ENCODE measurements at places on chromosomes 12 and 14.

DNA sequence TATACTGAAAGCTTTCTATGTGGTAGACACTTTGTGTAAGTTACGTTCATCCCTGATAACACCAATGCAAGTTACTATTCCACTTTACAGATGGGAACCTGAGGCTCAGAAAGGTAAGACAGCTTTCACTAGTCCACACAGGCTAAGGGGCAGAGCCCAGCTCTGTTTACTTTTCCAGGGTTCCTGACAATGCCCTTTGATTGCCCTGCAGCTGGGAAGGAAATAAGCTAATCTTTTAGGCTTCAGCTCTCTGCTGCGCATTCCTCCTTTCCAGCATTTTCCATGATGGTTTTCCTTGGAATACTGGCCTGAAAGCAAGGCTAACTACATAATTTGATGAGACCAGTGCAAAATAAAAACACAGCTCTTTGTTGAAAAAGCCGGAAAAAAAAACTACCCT, 185.7 kb upstream of the BTG1 start:
- DNase-seq, result no peak

DNA sequence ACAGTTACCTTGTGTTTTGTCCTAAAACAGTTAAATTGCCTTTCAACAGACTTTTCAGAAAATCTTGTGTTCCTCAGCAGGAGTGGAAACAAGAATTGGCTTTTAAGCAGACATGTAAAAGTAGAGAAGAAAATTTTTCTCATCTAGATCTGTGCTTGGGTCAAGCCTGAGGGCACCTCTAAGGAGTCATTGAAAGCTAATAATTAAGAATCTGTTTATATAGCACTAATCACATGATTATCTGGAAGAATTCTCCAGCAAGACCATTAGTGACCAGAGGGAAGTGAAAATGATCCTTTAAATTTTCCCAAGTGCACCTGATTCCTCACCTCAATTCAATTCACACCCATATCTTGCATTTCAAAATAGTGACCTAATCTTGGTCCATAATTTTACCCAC, 295.0 kb downstream of the DIO2 start:
- no peak for DNase-seq

DNA sequence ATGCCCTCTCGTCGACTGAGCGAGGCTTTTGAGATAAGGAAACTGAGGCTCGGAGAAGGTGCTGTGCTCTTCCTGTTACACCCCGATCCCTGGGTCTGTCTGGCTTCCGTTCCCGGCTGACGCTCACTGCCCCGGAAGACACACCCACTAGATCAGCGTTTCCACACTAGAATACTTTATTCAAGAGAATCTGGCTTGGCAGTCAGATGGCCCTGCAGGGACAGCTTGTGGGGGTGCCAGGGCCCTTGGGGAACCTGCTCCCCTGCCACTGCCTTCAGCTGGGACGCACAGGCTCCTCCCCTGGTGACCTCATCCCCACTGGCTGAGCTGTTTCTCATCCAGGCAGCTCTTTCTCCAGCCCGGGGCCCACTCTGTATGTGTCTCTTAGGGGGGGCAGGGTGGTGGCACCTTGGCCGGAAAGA, 13.7 kb downstream of the PGF start:
- DNase-seq, result no peak

DNA sequence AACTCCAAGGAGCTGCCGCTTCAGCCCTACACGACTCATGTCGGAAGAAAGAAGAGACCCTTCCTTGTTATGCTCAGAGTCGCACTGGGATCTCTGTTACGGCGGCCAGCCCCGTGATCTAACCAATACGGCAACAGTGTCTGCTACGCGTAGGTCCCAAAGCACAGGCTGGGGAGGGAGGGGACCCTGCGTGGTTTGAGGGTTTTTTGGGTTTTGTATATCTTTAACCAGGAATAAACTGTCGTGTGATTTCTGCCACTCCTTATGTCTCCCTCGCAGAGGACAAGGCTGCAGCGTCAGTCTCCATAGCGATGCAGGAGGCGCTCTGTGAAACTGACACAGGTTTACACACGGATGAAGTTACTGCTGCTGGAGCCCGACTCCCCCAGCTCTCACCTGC, 60.0 kb upstream of the DIO3 start:
- no peak for DNase-seq

DNA sequence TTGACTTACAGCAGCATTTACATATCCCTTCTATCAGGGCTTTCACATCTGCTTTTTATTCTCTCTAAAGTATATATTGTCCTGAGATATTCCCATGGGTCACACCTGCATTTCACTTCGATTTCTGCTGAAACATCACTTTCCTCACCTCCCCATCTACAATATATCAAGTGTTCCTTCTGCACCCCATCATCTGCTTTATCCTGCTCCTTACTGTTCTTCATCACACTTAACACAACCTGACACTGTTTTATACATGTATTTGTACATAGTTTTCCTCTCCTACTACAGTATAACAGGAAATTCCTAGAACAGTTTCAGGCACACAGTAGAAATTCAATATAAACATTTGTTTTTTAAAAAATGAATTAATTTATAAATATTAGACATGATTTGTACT, 203.1 kb downstream of the EGLN3 start:
- no peak for DNase-seq

- DNase-seq, result no peak
These were observed 220 bp upstream of the KRT83 start for GRCh38 chr12:52321418-52321817.

DNA sequence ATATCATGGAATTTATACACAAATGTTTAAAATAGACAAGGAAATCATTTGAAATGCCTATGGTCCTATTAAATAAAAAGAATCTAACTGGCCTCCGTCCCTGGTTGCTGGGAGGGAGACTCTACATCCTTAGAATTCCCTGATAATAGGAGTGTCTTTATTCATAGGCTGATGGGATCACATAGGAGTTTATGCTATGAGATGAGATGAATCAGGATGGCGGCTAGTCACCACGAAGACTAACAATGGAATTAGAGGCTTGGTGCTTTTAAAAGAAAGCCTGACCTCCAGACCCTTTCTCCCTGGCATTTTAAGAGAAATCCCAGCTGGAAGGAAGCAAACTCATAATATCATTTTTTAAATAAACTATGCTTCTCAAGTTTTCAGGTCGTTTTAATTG, 69.7 kb downstream of the SEC23A start:
- peak; percentile 41 for DNase-seq

GRCh38 chr14:55533960-55534359, 46.0 kb upstream of the KTN1 start:
- DNase-seq, result no peak

GRCh38 chr12:52005903-52006703, 643 bp upstream of the TAMALIN start:
- no peak for DNase-seq

GRCh38 chr14:90642244-90642717, 173.9 kb downstream of the TTC7B start:
- peak; percentile 89 for DNase-seq

DNA sequence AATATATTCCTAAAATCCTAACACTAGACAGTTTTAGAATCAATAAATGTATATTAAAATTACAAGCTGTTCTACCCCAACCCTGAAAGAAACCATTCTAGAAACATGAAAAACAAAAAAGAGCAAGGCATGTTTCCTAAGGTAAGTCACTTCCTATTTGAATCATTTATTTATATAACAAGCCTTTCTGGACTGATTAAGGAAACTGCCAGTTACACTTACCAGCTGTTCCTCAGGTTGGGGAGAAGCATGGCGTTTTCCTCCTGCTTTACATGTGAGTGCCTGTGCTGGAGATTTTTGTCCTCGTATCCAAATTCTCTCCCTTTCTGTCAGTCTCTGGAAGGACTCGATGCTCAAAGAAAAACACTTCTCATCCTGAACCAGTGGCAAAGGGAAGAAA, 183.3 kb downstream of the EFCAB11 start:
- no peak for DNase-seq

GRCh38 chr12:56243731-56244181, 13.9 kb downstream of the SLC39A5 start:
- DNase-seq, result no peak

- peak; percentile 79 for DNase-seq
These were observed 15.7 kb upstream of the FIGNL2 start for GRCh38 chr12:51863933-51864832.

- DNase-seq, result no peak
These were observed 1.6 kb downstream of the FMNL3 start for GRCh38 chr12:49705479-49706134.

DNA sequence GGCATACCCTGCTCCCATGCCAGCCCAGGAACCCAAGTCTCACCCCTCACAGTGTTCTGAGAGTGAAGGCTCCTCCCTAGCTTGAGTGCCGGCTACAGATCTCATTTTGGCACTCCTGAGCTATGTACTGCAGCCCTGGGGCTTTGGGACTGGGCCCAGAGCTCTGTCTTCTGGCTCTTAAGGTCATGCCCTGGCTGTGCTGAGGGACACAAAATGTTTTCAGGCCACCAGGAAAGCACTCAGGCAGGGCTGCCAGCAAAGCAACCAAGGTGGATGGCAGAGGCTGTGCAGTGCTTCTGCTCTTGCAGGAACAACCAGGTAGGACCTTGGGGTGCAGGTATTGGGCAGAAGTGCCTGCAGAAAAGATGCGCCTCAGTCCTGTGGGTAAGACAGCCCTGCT, 564.0 kb downstream of the SLC6A15 start:
- DNase-seq, result no peak

DNA sequence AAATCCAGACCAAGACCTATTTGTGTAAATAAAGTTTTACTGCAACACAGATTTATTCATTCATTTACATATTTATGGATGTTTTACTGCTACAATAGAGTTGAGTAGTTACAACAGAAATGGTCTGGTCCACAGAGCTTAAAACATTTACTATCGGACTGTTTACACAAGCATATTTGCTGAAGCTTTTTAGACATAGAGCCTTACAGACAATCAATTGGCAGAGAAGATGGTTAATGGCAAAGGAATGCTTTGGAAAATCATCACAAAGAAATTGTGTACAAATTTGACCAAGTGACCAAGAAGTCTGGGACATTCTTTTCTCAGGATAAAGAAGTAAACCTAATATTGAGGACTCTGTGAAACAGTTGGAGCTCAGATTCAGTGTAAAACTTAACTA, 504.3 kb downstream of the SLC16A7 start:
- no peak for DNase-seq

DNA sequence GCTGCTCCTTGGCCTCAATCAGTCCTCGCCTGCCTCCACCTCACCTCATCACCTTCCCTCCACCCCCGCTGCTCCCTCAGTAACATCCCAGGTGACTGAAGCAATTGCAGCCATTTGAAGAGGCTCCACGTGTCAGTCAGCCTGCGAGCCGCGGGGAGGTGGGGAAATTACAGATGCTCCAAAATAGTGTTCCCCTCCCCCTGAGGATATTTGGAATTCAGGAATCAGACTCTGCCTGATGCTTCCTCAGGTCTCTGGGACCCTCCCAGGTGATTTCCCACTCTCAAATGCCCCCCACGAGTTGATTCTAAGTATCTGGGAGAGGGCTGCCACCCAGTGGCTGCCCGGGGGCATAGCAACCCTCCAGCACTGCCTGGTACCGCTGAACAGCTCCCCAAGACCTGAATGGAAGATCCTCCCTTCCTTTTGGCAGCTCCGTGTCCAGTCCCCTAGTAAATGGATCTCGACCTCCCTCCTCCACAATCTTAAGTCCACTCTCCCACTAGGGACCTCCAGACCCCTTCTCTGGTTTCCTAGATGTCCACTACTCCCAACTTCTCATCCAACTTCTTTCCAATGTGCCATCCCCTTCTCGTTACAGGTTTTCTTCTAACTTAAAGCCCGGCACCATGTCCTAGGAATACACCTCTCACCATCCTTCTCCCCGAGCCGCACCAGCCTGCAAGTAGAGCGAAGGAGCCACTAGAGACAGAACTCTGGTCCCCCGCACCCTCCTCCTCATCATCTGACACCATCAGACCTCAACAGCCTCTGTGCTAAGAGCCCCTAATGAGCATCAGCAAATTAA, 1.4 kb upstream of the ASIC1 start:
- DNase-seq, result no peak

DNA sequence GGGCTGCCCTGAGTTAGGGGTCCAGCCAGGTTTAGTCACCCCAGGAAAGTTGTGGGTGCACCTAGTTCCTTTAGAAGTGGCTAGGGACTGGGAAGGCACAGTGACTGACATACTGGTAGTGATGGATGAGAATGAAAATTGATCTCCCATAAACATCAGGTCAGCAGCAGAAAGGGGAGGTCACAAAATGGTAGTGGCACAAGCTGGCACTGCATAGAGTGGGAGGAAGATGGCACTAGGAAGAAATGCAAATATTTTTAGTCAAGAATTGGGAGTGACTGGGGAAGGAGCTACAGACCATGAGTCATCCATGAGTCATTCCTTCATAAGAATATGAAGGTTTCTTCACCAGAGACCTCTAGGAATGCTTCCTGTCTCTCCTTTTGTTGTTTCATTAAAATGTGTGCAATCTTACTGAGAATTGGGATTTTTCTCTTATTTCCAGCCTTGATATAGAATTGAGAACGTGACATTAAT, 198.3 kb upstream of the AMIGO2 start:
- DNase-seq, result no peak

GRCh38 chr12:57989838-57990237, 48.5 kb downstream of the ATP23 start:
- DNase-seq, result no peak

DNA sequence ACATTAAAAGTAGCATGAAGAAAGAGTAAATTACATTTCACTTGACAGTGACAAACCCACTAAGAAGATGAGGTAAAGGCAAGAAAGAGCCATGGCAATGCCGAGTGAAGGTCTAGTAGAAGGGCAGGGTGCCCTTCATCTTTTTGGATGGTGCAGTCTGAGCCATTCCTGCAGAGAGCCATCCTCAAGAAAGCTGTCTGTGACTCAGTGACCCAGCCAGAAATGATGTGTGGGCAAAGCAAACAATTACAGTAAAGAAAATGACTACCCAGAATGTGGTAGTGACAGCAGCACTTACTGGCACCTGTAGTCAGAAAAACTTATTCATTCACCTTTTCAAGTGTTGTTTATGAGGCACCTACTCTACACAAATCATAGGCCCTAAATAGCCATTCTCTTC, 281.7 kb downstream of the DUSP6 start:
- DNase-seq, result no peak

- DNase-seq, result no peak
These were observed 8.3 kb downstream of the MVK start for GRCh38 chr12:109581856-109582255.

- no peak for DNase-seq
These were observed 21.8 kb downstream of the IRAK3 start for GRCh38 chr12:66210840-66211239.

DNA sequence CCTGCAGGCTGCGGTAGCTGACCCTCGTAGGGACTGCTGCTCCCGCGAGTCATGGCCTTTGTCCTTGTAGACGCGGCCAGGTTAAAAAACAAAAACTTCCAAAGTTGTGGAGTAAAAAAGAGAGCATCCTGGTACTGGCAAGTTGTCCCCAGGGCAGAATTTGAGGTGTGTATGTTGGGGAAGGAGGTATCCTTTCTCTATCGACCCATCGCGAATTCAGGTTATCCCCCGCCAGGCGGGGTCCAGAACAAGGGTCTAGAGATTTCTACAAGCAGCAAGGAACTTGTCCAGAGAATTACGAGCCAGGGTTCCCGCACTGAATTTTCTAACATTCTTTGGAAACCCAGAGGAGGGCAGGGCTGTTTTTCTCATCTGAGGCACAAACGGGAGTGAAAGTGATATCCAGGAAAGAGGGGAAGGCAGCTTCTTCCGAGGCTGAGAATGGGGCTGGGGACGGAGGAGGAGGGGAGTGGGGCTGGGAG, 16.3 kb downstream of the TBX3 start:
- DNase-seq, result no peak

Measured in neuronal stem cell (in vitro differentiated cells).